ENCODE measurements at places on chromosomes 7 and 10.

DNA sequence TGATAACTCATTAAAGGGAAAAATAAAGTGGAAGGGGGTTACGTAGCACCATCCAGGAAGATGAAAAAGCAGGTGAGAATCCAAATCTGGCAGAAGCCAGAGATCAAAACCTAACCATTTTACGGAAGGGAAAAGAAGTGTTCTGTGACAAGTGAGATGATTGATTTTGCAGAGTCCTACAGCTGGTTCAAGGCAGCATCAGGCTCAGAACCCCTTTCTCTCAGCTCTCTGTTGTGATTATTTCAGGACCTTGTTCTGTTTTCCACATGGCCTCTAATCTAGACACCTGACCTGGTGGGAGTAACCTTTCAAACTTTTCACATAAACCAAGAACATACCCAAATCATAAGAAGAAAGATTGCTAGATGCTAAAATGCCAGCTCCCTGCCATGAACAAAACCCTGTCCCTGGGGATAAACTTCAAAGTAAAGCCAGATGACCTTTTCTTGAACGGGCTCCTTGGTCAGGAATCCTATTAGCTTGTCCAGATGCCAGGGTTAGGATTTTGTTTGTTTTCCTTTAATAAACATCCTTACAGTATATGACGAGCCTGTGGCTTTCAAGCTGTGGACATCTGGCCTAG, 5.9 kb downstream of the DUSP5 start:
- no peak for DNase-seq

DNA sequence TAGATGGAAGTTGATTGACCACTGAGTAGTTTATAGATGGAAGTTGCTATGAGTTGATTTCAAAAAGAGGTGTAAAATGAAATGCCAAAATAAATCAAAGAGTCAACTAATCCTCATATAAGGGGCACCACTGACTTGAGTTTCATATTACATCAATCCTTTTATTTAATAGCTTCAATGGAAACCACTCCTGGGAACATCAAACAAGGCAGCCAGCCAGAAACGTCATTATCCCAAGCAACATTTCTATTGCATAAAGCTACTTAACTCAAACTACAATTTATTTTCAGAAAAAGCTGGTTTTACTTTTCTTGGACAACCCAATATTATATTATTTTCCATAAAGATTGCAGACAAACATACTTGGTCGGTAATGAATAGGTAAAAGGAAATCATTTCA, 162.1 kb downstream of the TSPAN12 start:
- DNase-seq: no peak

DNA sequence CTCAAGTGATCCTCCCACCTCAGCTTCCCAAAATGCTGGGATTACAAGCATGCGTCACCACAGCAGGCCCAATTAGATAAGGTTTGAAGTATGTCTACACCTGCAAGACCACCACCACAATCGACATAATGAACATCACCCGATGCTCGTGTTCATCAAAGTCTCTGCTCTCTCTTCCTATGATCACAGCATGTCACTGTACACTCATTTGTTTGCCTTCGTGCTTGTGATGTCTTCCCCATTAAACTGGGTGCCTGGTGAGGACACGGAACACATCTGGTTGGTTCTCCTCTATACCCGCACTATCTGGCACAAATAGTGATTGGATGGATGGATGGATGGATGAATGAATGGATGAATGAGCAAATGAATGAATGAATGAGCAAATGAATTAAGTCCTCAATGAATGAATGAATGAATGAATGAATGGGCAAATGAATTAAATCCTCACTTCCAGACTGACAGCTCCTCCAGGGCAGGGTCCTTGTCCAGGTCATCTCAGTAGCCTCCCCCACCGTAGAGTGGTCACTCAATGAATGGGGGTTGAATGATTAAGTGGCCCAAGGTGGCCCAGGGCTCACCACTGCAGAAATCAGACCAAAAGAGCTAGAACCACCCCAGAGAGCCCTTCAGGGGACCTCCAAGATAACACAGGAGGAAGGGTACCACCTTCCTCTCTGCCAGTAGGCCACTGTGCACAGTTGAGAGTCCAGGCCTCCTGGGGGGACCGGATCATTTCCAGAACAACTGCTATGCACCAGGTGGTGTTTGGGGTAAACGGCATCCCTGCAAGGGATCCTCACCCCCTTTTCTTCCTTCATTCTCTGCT, 101.9 kb upstream of the TNRC18 start:
- no peak for DNase-seq

DNA sequence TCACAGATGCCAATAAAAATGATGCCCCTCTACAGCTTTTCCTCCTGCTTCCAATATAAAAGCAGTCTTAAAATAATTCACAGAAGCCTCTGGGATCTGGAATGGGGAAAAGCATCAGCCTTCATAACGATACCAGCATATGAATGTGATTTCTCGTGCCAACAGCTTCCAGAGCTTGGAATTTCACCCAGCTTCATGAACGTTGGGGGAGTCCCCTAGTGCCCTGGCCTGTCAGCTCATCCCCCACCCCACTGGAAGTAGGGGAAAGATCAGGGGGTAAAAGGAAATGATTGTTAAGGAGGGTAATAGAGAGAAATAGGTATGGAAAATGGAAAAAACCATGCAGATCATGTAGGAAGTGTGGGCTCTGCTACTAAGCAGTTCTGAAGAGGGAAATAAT, 253.6 kb downstream of the INHBA start:
- no peak for DNase-seq

- no peak for DNase-seq
Measured at GRCh38 chr10:122126763-122127659, 138.0 kb downstream of the TACC2 start.

GRCh38 chr7:105097619-105098018, 83.6 kb downstream of the KMT2E start:
- no peak for DNase-seq

- DNase-seq: no peak
Measured at GRCh38 chr7:133070562-133070961, 11.3 kb downstream of the CHCHD3 start.

Measured in cerebellar nuclear complex (tissue), 1 donor.